Stimulated activated CD4-positive, alpha-beta T cell treated with anti-CD3 and anti-CD28 coated beads, Interleukin-2, amount 100 ng/mL, for 24 hours (primary cell): ENCODE measurements at places on chromosomes 12 and 14.
A peak's percentile ranks its signal among the peaks of the same experiment; 100 is the strongest.

- DNase-seq: no peak
Measured at GRCh38 chr12:54138219-54138618, 50.6 kb downstream of the SMUG1 start.

DNA sequence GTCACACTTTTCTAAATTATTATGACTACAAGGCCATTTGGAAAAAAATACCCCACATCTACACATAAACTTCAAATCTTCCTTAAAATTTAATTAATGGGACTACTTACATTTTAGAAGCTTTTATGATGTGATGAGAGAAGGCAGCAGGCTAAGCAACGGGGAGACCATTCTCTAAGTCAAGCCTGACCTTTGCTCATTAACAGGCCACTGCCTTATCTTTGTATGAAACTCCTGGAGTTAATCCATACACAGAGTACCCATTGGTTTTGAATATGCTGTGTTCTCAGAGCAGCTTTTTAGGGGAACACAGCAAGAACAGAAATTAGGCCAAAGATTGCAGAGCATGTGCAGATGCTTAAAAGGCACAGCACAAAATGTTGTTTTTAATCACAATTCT is 35.5 kb upstream of the LRIG3 start:
- DNase-seq: no peak

- no peak for DNase-seq
Measured at GRCh38 chr12:123943816-123944215, 28.8 kb downstream of the CCDC92 start.

DNA sequence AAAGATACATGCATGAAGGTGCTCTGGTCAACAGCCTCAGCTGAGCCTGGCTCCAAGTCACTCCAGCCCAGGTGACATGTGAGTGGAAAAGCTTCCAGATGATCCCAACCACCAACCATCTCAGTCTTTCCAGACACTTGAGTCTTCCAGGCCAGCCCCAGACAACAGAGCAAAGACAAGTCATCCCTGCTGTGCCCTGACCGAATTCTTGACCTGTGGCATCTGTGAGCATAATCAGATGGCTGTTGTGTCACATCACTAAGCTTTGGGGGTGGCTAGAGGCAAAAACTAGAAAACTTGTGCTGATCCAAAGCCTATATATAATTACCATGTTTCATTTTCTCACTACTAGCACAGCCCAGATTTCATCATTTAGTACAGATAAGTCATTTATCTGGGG is 50.8 kb upstream of the ISM2 start:
- DNase-seq: no peak

GRCh38 chr12:43337571-43338444 is 214.2 kb downstream of the ADAMTS20 start:
- DNase-seq: no peak

GRCh38 chr12:2152134-2152533 is 99.3 kb downstream of the CACNA1C start:
- DNase-seq: no peak

GRCh38 chr14:81311778-81312177 is 88.3 kb downstream of the STON2 start:
- no peak for DNase-seq

DNA sequence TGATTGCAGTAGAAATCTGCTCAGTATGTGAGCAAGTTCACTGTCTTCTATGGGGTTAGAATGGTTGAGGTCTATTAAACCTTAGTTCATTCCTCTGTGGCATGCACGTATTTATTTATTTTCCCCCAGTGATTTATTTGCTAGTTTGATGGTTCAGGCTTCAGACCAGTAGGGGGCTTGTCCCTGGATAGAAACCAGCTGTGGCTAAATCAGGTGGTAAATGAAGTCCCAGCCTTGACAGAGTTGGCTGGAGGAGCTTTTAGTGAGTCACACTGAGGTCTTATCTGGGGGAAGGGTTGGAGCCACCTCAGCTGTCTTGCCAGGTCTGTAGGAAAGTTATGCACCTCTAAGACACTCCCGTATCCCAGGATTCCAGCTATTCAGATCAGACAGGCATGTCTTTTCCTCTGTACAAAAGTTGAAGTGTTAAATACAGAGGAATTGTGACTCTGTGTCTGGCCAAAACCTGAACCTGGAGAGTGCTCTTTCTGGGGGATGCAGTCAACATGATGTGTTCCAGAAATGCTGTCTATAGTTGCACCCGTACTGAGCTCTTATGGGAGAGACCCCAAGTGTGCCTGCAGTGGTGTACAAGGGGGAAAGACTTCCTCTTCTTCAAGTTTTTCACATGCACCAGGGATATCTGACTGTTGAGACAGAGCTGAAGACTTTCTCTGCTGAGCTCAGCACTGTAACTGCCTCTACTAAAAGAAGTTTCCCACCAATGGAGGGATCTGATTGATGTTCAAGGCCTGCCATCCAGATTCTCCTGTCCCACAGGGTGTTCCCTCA is 1322.1 kb downstream of the TMEM121 start:
- no peak for DNase-seq

GRCh38 chr12:7460375-7461259 is 16.7 kb upstream of the CD163L1 start:
- peak; percentile 51 for DNase-seq

- DNase-seq: no peak
Measured at GRCh38 chr12:117468016-117468415, 106.6 kb upstream of the NOS1 start.

DNA sequence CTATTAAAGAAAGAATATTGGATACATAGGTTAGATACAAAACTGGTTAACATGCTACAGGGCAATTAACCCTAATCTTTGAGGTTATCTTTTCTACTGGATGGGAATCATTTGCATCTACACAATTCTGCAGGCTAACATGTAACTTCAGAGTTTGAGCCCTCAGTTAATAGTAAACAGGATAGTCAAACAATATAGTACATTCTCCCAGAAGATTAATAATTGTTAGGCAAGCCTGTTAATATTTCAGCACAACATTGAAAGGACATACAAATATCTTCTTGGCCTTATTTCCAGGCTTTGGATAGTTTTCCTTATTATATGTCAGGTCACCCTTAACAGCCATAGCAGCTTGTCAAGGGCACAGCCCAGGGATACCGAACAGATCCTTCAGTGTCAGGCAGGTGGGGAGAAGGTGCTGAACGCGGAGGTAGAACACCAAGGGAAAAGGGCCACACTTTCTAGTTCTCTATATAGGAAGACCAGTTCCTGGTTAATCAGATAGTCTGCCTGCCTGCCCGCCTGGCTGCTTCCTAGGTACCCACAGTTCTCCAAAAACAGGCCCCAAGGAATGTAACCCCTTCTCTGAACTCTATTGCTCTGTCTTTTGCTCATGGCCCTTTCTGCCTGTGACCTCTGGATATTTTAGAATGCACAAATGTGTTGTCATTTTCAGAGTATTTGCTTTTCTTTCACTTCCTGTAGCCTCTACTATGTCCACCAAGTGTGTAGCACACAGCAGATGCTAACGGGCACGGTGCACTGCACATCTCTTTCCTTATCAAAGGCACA is 256.0 kb downstream of the PCNX1 start:
- DNase-seq: no peak

DNA sequence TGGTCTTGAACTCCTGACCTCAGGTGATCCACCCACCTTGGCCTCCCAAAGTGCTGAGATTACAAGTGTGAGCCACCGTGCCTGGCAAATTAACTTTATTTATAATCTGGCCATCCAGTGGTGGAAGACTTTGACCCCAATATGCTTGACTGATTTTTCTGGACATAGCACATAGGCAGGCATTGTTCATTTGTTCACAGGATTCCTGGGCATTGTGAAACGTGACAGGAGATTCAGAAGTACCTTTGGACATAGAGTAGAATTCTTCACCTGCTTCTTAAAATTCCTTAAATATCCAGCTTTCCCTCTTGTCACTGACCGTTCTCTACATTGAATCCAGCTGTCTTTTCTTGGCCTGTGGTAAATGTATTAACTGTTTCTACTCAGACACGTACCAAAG is 103.1 kb downstream of the SCN8A start:
- no peak for DNase-seq

- no peak for DNase-seq
Measured at GRCh38 chr14:22800346-22800745, 14.9 kb downstream of the SLC7A7 start.

- peak; percentile 51 for DNase-seq
Measured at GRCh38 chr12:55829967-55830600, 697 bp upstream of the DNAJC14 start.

DNA sequence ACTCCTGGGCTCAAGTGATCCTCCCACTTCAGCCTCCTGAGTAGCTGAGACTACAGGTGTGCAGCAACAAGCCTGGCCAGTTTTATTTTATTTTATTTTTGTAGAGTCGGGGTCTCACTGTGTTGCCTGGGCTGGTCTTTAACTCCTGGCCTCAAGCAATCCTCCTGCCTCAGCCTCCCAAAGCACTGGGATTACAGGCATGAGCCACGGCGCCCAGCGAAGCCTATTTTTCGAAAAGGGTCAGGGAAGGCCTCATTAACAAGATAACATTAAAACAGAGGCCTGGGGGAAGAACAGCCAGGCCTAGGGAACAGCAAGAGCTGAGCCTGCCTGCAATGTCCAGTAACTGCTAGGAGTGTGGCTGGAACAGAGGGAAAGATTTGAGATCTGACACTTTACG is 36.1 kb upstream of the VRK1 start:
- DNase-seq: no peak
